ENCODE measurements at places on chromosomes 13 and 19. TPM values are rescaled to one million over a fixed set of nuclear protein-coding genes. Genes with fewer than 3 reads are reported as not detected.

NXNL1 gene
- 0.12 TPM for polyA plus RNA-seq

KRTDAP gene
- polyA plus RNA-seq, result 0.87 TPM

ODAD3 gene
- 2.2 TPM for polyA plus RNA-seq

DNA sequence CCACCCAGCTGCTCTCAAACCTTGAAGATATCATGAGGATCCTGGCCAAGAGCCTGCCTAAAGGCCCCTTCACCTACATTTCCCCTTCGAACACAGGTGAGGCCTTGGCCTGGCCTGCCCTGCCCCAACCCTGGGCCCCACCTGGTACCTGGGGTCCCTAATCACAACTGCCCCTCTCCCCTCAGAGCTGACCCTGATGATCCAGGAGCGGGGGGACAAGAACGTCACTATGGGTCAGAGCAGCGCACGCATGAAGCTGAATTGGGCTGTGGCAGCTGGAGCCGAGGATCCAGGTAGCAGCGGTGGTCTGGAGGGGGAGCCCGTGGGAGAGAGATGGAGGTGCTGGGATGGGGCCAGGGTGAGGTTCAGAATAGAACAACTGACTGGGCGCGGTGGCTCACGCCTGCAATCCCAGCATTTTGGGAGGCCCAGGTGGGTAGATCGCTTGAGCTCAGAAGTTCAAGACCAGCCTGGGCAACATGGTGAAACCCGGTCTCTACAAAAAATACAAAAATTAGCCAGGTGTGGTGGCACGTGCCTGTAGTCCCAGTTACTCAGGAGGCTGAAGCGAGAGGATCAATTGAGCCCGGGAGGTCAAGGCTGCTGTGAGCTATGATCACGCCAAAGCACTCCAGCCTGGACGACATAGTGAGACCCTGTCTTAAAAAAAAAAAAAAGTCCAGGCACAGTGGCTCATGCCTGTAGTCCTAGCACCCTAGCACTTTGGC, 17.5 kb downstream of the DDX39A start:
- no peak for DNase-seq

GRCh38 chr13:73195091-73195490, 136.3 kb downstream of the KLF5 start:
- DNase-seq, result no peak

GRCh38 chr19:2363419-2363818, 3.4 kb downstream of the TMPRSS9 start:
- no peak for DNase-seq

Measured in right renal pelvis (tissue), 4 donors.